ENCODE measurements at places on chromosomes 1 and 21. TPM values are rescaled to one million over a fixed set of nuclear protein-coding genes. Genes with fewer than 3 reads are reported as not detected.

GRCh38 chr1:63758791-63759190 lies 15.0 kb upstream of the ROR1 start:
- DNase-seq = no peak

DNA sequence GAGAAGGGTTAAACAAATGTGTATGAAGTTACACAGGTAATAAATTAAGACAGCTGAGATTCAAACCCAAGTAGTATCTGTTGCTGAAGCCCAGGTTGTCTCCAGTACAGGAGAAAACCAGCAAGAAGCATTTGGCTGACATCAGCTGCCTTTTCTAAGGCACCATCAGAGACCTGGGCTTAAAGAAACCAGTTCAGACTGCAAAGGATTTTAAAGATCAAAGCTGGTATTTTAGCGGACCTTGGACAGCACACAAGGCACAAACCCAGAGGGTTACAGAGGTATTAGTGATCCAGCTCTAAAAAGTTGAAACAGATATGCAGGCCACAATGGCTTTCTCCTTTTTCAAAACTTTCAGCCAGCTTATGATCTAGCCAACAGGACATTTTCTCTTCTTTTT lies 23.4 kb downstream of the BEND5 start:
- DNase-seq = no peak

- DNase-seq = no peak
Observed at GRCh38 chr1:38444311-38444710, 397.7 kb upstream of the POU3F1 start.

GRCh38 chr1:240109920-240110636 lies 18.4 kb downstream of the FMN2 start:
- no peak for DNase-seq

GRCh38 chr1:163628034-163628773 lies 306.4 kb downstream of the NUF2 start:
- no peak for DNase-seq

DNA sequence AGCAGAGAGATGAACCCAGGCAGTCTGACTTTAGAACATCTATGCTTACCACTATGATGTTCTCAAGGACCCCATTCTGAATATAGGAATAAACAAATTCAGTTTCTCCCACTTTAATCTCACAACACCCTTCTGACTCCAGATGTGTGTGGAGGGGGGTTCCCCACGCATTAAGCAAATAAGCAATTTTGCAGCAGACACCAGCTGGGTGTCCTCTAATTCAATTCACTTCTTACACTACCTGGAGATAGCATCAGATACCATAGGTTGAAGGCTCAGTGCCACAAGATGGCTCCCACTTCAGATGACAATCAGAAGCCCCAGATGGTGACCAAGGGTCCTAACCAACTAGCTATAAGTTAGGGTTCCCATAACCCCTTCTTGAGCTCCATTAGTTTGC lies 30.3 kb upstream of the CEP350 start:
- DNase-seq = no peak

DNA sequence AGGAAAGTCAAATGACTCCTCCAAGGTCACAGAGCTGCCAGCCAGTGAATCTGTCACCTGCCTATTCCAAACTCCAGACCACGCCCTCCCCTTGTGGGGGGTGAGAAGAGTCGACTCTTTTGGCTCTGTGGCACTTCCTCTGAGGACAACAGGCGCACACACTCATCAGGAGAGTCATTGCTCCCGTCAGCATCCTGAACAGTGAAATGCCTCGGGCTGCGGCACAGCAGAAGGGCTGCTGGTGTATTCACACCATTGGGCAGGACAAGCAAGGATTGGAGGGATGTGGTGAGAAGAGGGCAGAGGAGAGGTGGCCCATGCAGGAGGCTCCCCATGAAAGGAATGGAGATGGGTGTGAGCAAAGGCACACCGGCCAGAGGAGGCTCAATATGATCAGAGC lies 239.0 kb downstream of the TOMM20 start:
- DNase-seq = no peak

- no peak for DNase-seq
Observed at GRCh38 chr21:28229814-28230213, 762.9 kb downstream of the LTN1 start.

DNA sequence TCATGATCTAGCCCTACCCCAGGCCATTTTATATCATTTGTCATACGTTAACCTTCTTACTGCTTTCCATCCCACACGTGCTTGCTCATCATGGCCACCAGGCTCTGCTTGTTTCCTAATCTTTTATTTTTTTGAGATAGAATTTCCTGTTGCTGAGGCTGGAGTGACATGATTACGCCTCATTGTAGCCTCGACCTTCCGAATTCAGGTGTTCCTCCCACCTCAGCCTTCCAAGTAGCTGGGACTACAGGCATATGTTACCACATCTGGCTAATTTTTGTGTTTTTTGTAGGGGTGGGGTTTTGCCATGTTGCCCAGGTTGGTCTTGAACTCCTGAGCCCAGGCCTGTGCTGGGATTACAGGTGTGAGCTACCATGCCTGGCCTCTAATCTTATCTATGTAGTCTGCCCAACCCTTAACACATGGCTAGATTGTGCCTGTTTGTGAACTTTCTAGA lies 3.3 kb downstream of the UAP1 start:
- DNase-seq = no peak

GRCh38 chr1:63950023-63950422 lies 176.2 kb downstream of the ROR1 start:
- DNase-seq = no peak

GRCh38 chr1:183892351-183892793 lies 87.5 kb downstream of the RGL1 start:
- DNase-seq = no peak

- no peak for DNase-seq
Observed at GRCh38 chr1:44072204-44072603, 40.9 kb upstream of the SLC6A9 start.

The TMEM51 gene
- polyA plus RNA-seq = 15.1 TPM

The OPRD1 gene
- polyA plus RNA-seq = 0.33 TPM

The AMY2A gene
- polyA plus RNA-seq = 0.30 TPM

The TRIM67 gene
- 0.08 TPM for polyA plus RNA-seq

The TRAF3IP3 gene
- 1.9 TPM for polyA plus RNA-seq

The MCOLN2 gene
- polyA plus RNA-seq = 0.93 TPM

Data from renal cortex interstitium (tissue), 15 donors.